ENCODE measurements at places on chromosomes 12 and 14.

DNA sequence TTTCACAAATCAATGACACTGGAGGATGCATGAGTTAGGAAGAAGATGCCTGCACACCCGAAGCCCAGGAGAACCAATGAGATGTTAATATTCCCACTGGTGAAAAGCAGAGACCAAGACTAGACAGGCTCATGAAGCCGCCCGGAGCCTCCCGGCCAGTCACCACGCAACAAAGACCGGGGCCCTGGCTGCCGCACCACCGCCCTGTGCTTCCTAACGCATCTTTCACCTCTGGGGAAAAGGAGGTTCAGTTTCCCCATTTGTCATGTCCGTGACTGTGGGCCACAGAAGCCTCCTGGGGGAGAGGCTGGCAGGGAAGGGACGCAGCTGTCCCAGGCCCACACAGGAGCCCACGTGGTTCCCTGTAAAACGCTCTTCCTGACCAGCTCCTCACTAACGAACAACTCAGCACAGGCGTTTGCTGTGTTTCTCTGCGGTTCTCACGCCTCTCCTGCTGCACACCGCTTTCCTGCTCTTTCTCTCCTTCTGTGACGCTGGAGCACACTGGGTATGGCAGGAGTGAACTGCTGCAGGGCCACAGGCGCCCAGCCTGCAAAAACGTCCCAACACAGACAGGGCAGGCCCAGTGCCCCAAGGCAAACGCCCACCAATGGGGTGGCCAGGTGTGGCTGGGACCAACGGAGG is 10.8 kb downstream of the RIMBP2 start:
- no peak for DNase-seq

- no peak for DNase-seq
Measured at GRCh38 chr12:70936203-70936813, 15.8 kb upstream of the PTPRR start.

GRCh38 chr12:66359300-66359699 is 57.0 kb downstream of the HELB start:
- no peak for DNase-seq

DNA sequence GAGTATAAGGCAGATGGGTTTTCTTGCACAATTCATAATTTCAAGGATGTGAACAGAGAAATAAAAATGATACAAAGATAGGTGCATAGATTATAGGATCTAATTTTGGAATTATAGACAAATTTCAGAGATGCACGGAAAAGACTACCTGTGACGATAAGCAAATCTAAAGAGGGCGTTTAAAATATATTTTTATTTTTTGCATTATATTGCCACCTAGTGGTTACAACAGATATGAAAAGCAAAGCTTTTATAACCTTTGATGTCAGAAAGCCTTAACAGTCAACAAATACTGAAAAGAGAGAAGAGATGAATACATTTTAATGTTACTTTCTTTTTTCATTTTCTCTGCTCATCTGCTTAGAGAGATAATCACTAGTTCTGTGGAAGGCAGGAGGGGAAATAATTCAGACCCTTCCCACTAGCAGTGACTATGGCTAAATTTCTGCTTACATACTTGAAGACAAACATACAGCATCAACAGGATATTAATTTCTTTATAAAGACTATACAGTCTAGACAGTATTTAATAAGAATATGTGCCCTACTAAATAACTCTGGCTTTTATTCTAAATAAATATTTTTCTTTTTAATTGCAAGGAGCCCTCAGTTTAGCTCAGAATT is 46.3 kb downstream of the NTS start:
- DNase-seq, result no peak

GRCh38 chr14:82776958-82777357 is 1243.3 kb upstream of the SEL1L start:
- DNase-seq, result no peak

DNA sequence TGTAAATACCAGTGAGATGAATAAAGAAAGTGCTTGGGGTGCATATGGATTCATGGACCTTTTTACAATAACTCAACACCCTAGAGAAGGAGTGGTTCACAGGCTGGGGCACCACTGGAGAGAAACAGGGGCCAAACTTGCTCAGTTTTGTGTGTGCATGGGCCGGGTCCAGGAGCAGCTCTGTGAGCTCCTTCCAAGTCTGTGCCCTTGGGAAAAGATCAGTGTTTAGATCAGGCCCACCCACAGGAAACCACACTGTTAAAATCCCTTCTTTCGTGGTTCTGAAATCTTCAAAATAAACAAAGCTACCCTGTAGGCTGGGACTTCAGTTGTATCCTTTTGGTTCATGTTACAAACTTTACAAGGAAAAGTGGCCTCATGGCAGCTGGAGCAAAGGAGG is 156.1 kb upstream of the TMEM260 start:
- no peak for DNase-seq

- no peak for DNase-seq
Measured at GRCh38 chr12:124738636-124739467, 124.8 kb downstream of the SCARB1 start.

GRCh38 chr12:19588951-19589350 is 149.7 kb downstream of the AEBP2 start:
- DNase-seq, result no peak

- no peak for DNase-seq
Measured at GRCh38 chr14:53391631-53392285, 238.6 kb upstream of the DDHD1 start.

Data from stimulated activated CD8-positive, alpha-beta memory T cell treated with anti-CD3 and anti-CD28 coated beads, Interleukin-7, amount 100 ng/mL, for 24 hours (primary cell).